ENCODE measurements at places on chromosomes 2 and 18. TPM values are rescaled to one million over a fixed set of nuclear protein-coding genes. Genes with fewer than 3 reads are reported as not detected.

The TRIM54 gene
- not detected for total RNA-seq

The TEX261 gene
- 18.1 TPM for total RNA-seq

The RNF125 gene
- 1.1 TPM for total RNA-seq

The ADCY3 gene
- total RNA-seq: 22.5 TPM

The NMS gene
- not detected for total RNA-seq

The CRYGD gene
- total RNA-seq: 1.7 TPM

The IL36RN gene
- total RNA-seq: not detected

The VWA3B gene
- total RNA-seq: 0.31 TPM

The VWC2L gene
- total RNA-seq: 20.9 TPM

The CCL20 gene
- not detected for total RNA-seq

The ANO7 gene
- 0.16 TPM for total RNA-seq

The BCL11A gene
- total RNA-seq: 128 TPM

The PTPN4 gene
- total RNA-seq: 191 TPM

The ZNF638 gene
- total RNA-seq: 399 TPM

The STAT4 gene
- 1.2 TPM for total RNA-seq

The SERPINB11 gene
- total RNA-seq: not detected

The CTAGE1 gene
- total RNA-seq: not detected

The LHCGR gene
- 0.16 TPM for total RNA-seq

The ANKRD29 gene
- total RNA-seq: 1.2 TPM

The GPR75 gene
- 15.8 TPM for total RNA-seq

The TNFRSF11A gene
- 1.6 TPM for total RNA-seq

The CDKL4 gene
- 10.1 TPM for total RNA-seq

The PDE1A gene
- total RNA-seq: 42.1 TPM

The ONECUT2 gene
- 0.78 TPM for total RNA-seq

The IL18RAP gene
- 0.16 TPM for total RNA-seq

The REG1B gene
- total RNA-seq: not detected

The SERPINB2 gene
- 0.62 TPM for total RNA-seq

The SPP2 gene
- total RNA-seq: not detected

The IGFBP5 gene
- 17.2 TPM for total RNA-seq

The TUBA4B gene
- not detected for total RNA-seq

The SKA1 gene
- total RNA-seq: 2.3 TPM

The VSNL1 gene
- 23.1 TPM for total RNA-seq

The CREG2 gene
- 4.8 TPM for total RNA-seq

The POTEC gene
- total RNA-seq: not detected

The PLB1 gene
- total RNA-seq: 2.3 TPM

The PSD4 gene
- 4.2 TPM for total RNA-seq

The ITGB6 gene
- total RNA-seq: 0.16 TPM

The FSHR gene
- not detected for total RNA-seq

The SLC9A4 gene
- 0.62 TPM for total RNA-seq

The PSTPIP2 gene
- 1.6 TPM for total RNA-seq

The SCN9A gene
- total RNA-seq: 121 TPM

The MC5R gene
- 2.2 TPM for total RNA-seq

All from occipital lobe (tissue), 3 donors.